ENCODE measurements at places on chromosomes 12 and 14.

DNA sequence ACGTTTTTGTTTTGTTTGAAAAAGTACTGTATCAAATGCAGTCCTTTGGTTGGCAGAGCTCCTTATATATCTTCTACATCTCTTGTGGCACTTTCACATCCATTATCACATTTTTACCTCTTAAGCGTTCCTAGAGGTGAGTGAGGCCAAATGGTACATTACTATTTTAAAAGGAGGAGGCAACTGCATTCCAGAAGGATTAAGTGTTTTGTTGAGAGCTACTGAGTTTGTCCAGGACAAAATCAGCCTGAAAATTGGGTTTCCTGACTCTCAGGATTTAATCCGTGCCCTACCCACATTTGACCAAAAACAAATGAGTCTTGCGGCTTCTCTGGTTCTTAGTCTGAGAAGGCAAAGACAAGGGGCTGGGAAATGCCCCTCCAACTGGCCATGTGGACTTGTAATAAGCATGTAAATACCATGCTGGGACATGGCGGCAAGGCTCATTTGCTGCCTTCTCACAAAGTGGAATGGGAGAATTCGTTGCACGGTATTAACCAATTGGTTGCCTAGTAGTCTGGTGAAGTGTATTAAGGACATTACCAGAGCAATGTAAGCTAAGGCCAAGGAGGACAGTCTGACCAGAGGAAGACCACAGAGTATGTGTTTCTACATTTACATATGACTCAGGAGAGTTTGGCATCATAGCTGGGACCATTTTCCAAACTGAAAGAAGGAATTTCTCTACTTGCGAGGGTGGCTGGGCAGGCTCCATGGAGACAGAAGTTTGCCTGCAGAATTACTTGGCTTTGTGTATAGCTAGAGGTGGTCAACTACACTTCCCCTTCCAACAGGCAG is 175.8 kb upstream of the PLXNC1 start:
- DNase-seq = no peak

- no peak for DNase-seq
Observed at GRCh38 chr14:100846309-100846859, 20.5 kb downstream of the MEG3 start.

DNA sequence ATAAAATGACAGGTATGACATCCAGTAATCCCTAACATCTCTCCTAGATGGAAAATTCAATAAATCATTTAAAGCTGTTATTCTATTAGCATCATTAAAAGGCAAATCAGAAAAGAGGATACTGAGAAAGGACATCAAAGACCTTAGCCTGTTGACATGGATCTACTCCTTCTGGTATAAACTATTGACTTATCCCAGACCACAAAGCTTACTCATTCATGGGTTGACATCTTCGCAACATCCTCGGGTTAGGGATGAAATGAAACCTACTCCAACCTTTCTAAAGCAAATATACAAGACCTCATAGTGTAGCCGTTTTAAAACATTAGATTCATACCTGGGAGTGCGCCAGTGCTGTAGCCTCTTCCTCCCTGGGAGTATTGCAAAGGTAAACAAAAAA is 191.5 kb upstream of the BTG1 start:
- DNase-seq = no peak

GRCh38 chr12:129938089-129938488 is 34.3 kb upstream of the TMEM132D start:
- DNase-seq = no peak

GRCh38 chr12:58917699-58918468 is 2.4 kb downstream of the LRIG3 start:
- no peak for DNase-seq

GRCh38 chr12:129564768-129565167 is 339.1 kb downstream of the TMEM132D start:
- no peak for DNase-seq

DNA sequence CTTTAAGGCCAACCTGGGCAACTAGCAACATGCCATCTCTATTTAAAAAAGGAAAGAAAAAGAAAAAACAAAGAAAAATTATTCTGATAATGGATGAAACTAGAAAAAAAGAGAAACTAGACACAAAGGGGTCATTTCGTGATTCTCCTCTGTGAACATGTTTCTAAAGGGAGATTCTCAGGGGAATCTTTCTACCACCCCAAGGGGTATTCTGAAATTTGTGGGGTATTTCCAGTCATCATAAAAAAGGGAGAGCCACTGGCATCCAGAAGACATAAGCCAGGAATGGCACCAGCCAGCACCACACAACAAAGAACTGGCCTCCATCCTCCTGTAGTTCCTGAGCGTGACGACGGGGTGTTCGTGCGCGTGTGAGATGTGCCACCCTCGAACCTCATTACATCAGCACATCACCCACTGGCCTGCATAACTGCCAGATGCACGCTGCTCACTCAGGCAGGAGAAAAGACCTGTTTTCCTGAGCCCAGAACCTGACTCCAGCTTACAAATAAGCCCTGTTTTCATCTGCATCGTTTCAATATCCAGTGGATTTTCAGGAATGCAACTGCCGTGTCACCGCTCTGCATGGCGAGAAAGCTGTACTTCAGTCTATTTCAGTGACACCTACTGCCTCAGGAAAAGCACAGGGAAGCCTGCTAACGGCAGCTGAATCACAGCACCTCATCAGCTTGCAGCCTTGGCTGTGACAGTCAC is 23.9 kb downstream of the STX2 start:
- DNase-seq = no peak

DNA sequence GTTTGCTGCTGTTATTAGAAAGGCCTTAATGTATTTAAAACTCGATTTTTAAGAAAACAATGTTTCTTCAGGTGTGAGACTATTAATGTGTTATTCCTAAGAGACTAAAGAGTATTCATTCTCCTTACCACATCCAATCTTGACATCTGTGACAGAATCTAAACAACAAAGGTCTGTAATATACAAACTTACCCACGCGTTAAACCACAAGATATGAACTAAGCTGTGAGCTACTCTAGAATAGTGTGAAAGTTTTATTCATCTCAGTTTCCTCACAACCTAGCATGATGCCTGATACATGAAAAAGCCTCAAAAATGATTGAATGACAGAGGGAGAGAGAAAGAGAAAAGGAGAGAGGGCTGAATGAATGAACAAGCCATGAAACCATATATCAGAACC is 117.3 kb upstream of the COCH start:
- no peak for DNase-seq

GRCh38 chr12:91105807-91106206 is 5.5 kb downstream of the LUM start:
- no peak for DNase-seq

DNA sequence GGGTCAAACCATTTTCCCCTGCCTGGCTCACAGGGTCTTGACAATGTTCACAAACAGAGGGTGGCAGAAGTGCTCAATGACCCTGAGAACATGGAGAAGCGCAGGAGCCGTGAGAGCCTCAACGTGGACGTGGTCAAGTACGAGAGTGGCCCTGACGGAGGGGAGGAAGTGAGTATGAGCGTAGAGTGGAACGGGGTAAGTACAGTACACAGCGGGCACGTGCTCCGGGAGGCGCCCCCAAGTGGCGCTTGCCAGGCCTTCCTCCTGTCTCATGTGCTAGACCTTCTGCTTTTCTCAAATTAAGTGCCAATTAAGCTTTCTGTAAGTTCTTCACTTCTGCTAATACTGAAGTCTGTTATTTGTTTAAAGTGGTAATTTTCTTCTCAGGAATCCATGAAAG is 35.9 kb downstream of the XRCC3 start:
- peak; percentile 55 for DNase-seq

- DNase-seq = no peak
Observed at GRCh38 chr14:80946187-80946586, 4.6 kb upstream of the CEP128 start.

GRCh38 chr12:60849723-60850122 is 1253.9 kb downstream of the SLC16A7 start:
- no peak for DNase-seq

GRCh38 chr12:124829008-124829707 is 34.5 kb downstream of the SCARB1 start:
- no peak for DNase-seq

GRCh38 chr12:4135919-4136605 is 137.5 kb upstream of the CCND2 start:
- peak; percentile 63 for DNase-seq

- no peak for DNase-seq
Observed at GRCh38 chr14:29454026-29454693, 473.5 kb downstream of the PRKD1 start.

DNA sequence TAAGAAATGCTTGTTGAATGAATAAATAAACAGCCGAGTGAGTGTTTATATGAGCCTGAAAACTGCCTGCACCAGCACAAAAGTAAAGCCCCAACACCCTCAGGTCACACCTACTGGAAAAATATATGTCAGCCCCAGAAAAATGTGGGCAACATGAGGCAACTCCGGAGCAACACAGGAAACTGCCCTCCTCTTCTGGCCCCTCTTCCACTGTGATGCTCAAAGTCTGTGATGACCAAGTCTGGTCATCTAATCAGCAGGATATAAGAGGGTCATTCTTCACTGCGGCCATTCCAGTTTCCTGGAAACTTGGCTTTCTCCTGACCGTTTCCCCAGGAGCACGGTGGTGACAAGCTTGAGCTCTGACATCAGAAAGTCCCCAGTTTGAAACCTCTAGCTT is 159.6 kb upstream of the PZP start:
- no peak for DNase-seq

DNA sequence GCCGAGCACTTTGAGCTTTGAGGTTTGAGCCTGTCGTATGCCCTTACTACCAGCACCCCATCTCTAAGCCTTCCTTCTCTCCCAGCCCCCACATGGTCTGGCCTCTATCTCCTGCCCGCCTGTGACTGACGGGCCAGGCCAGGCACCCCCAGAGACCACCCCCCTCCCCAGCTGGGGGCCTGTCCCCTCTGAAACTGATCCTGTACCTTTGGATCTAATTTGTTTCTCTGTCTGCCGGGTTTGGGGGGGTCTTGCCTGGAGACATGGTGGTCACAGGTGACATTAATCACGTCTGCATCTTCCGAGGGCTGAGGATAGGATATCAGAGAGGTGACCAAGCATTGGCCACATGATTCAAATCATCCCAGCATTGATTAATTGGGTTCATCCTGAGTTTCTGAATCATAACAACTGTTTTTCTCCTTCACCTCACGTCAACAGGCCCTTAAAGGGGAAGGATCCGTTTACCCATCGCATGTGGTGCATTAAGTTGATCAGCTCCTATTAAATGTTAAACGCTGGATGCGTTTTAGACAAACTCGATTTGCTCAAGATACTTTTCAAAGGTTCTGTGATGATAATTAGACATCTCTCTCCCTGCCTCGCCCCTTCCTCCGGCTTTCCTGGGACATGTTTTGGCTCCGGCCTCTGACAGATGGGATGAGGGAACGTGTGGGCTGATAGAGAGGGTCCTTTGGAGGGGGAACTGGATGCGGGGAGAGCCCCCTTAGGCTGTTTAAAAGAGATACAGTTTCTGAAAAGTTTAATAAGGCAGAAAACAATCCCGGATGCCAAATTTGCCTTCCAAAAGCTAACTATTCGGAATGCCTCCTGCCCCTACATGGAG is 63.3 kb upstream of the TBX3 start:
- DNase-seq = no peak
